ENCODE measurements at places on chromosomes 5 and 9.

- no peak for DNase-seq
Measured at GRCh38 chr9:37302277-37302676, 120.2 kb upstream of the GRHPR start.

DNA sequence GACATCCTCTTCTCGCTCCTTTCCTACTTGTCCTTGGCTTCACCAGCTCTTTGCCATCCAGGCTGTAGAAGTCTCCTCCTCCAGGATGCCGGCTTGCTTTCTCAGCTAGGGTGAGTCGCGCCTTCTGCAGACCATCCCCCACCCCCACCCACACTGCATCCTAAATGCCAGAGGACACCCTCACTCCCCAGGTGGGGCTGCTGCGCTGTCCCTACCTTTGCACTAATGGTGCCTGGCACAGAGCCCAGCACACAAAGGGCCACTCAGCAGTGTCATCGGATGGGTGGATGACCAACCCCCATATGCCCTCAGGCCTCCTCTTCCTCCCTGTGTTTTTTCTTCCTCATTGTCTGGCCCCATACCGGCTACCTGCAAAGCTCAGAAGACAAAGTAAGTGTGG, 14.8 kb downstream of the IL9 start:
- DNase-seq = no peak

DNA sequence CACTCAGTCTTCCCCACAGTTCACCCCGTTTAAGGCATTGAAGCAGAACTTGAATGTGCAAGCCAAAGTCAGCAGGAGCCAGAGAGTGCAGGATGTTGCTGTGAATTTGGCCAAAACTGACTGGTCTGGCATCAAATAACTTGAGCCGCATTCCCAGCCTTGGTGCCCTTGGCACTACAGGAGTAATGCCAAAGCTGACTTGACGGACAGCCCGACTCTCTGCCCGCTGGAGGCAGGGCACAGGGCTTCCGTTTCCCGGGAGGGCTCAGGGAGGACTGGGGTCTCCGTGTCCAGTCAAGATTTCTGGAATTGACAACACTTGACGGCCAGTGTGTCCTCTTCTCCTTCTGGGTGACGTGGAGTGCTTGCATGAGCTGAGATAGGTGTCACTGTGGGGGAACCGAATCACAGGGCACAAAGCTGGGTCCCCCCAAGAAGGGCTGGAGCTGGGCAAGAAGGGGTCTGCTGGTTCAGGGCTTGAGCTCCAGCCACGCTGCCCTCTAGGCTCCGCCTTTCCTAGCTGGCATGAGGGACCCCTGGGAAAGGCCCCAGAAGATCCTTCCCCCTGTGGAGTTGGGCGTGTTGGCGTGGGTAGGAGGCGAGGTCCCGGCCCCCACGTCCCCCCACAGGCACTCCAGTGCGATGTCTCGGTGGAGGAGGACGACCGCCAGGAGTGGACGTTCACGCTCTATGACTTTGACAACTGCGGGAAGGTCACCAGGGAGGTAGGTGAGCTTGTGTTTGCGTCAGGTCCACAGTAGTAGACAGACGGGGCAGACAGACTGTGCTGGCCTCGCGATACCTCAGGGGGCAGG, 25.2 kb downstream of the NKD2 start:
- DNase-seq = no peak

DNA sequence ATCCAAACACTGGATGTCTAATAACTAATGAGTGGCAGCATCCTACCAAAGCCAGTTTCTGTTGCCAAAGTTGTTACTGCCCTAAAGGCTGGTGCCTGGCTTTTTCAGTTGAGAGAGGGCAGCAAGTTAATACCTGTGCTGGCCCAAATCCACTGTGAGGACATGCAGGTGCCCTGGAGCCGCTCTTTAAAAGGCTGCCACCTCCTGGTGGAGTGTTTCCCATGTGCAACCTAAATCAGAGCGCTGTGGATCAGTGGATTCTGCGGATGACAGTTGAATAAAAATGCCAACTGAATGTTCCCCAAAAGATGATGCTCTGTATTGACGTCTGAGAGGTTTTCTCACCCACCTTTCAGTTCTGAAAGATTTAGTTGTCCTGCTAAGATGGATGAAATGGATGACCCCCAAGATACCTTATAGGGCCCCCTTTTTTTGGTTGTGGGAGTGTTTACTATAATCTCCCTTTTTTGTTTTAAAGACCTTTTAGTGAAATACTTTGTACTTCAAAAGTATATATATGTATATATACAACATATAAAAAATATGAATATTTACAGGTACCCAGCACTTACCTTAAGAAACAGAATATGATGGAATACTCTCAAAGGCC, 146.4 kb downstream of the EGFLAM start:
- DNase-seq = no peak

DNA sequence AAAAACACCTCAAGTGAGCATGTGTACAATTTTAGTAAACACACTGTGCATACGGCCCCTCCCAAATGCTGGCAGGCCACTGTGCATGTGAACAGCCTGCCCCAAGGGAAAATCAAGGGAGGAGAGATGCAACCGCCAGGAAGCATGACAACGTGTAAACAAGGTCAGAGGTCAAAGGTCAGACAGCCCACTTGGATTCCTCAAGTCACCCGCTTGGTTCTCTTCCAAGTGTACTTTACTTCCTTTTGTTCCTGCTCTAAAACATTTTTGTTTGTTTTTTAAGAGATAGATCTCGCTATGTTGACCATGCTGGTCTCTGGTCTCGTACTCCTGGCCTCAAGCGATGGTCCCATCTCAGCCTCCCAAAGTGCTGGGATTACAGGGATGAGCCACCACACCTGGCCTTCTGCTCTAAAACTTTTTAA, 126.7 kb upstream of the SHB start:
- DNase-seq = no peak
